Activated naive CD8-positive, alpha-beta T cell treated with anti-CD3 and anti-CD28 coated beads for 36 hours (primary cell): ENCODE measurements at places on chromosomes 3 and 15. TPM values are rescaled to one million over a fixed set of nuclear protein-coding genes. Genes with fewer than 3 reads are reported as not detected.

The CCNB2 gene
- 56.3 TPM for total RNA-seq

GRCh38 chr3:7536921-7537320 is 676.0 kb downstream of the GRM7 start:
- no peak overlapping the region for H3K27ac ChIP-seq
- DNase-seq, result no peak
- peaks cover 3% of the 10 kb centered on the region for H3K27me3 ChIP-seq
- no peaks in the 10 kb centered on the region for H3K4me1 ChIP-seq

The TNFSF10 gene
- 52.4 TPM for total RNA-seq

The SCAANT1 gene
- not detected for total RNA-seq

The PIERCE2 gene
- total RNA-seq, result 0.31 TPM

The LRRIQ4 gene
- total RNA-seq, result 0.49 TPM

DNA sequence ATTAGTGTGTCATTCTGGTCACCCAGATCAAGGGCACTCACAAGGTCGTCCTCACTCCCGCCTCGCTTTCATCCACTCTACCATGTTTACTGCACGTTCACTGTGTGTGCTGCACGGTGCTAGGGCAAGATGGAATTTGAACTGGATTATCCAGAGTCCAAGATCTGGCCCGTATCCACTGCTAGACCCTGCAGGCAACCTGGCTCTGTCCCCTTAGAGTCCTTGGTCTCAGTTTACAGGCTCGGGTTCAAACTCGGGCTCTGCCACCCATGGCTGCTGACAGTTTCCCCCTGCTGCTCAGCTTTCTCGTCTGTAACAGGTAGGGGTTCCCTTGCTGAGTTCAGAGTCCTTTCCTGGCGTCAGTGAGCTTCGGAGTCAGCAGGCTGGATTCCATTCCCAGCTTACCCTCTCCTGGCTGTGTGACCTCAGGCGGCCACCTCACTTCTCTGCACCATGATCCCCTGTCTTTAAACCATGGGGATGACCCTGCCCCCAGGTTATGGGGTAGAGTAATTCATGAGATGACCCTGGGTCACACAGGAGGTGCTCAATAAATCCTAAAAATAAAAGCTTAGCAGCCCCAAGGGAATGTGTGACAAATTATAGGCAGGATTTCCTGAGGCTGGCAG is 79.6 kb upstream of the SLC6A6 start:
- no peak for DNase-seq
- H3K27ac ChIP-seq, result no peak overlapping the region
- no peak overlapping the region for H3K4me3 ChIP-seq
- no peaks in the 10 kb centered on the region for H3K27me3 ChIP-seq
- no peaks in the 10 kb centered on the region for H3K36me3 ChIP-seq

GRCh38 chr3:139134678-139135372 is 90.1 kb upstream of the PRR23C start:
- H3K27me3 ChIP-seq, result no peaks in the 10 kb centered on the region
- no peak for DNase-seq
- H3K27ac ChIP-seq, result no peak overlapping the region

DNA sequence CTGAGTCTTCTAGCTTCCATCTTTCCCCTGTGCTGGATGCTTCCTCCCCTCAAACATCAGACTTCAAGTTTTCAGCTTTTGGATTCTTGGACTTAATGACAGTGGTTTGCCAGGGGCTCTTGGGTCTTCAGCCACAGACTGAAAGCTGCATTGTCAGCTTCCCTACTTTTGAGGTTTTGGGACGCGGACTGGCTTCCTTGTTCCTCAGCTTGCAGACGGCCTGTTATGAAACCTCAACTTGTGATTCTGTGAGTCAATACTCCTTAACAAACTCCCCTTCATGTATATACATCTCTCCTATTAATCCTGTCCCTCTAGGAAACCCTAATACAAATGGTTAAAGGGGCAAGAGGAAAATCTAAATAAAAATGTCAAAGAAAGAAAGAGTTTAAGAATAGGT is 100.1 kb downstream of the ABI3BP start:
- no peaks in the 10 kb centered on the region for H3K36me3 ChIP-seq
- H3K4me1 ChIP-seq, result peaks cover 1% of the 10 kb centered on the region
- H3K4me3 ChIP-seq, result no peak overlapping the region
- DNase-seq, result no peak

The BOC gene
- not detected for total RNA-seq

DNA sequence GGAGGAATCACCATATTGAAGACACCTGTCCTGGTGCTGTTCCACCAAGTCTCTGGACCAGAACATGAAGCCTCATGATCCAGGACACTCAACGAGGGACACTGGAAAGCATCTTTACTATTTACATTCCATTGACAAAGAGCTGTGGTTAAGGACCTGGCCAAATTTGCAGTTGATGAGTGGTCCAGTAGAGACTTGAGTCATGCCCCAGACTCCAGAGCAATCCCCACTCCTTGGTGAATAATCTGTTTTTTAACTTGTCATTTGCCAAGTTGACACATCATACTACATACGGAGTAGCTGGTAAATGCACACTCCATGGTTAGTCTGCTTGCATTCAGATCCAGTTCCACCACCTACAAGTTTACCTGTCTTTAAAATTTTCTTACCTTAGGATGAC is 1.2 kb upstream of the COL6A6 start:
- no peak overlapping the region for H3K27ac ChIP-seq
- H3K4me3 ChIP-seq, result no peak overlapping the region
- no peak for DNase-seq
- no peaks in the 10 kb centered on the region for H3K36me3 ChIP-seq
- no peaks in the 10 kb centered on the region for H3K4me1 ChIP-seq

- H3K27ac ChIP-seq, result no peak overlapping the region
- no peaks in the 10 kb centered on the region for H3K27me3 ChIP-seq
- H3K36me3 ChIP-seq, result no peaks in the 10 kb centered on the region
- DNase-seq, result no peak
- H3K4me3 ChIP-seq, result no peak overlapping the region
- H3K4me1 ChIP-seq, result peaks cover 18% of the 10 kb centered on the region
These were observed 19.1 kb upstream of the RAP2B start for GRCh38 chr3:153142961-153143360.

DNA sequence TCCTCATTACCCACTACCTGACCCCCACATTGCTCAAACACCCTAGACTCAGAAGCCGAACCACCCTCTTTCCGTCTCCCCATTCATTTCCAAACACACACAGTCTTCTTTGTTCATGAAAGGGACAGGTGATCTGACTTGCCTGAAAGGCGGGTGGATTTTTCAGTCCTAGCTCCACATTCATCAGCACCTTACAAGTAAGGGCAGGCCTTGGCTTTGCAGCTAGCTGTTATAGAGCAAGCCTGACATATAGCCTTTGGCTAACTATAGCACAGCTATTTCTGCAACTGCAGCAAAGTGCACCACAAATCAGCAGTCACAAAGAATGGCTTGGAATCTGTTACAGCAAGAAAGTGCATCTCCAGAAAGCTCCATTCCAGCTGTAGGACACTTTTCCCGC is 139.8 kb downstream of the XXYLT1 start:
- no peak overlapping the region for H3K4me3 ChIP-seq
- H3K4me1 ChIP-seq, result peaks cover 31% of the 10 kb centered on the region
- no peak overlapping the region for H3K27ac ChIP-seq
- peaks cover 7% of the 10 kb centered on the region for H3K36me3 ChIP-seq
- DNase-seq, result no peak

The GPR62 gene
- not detected for total RNA-seq

DNA sequence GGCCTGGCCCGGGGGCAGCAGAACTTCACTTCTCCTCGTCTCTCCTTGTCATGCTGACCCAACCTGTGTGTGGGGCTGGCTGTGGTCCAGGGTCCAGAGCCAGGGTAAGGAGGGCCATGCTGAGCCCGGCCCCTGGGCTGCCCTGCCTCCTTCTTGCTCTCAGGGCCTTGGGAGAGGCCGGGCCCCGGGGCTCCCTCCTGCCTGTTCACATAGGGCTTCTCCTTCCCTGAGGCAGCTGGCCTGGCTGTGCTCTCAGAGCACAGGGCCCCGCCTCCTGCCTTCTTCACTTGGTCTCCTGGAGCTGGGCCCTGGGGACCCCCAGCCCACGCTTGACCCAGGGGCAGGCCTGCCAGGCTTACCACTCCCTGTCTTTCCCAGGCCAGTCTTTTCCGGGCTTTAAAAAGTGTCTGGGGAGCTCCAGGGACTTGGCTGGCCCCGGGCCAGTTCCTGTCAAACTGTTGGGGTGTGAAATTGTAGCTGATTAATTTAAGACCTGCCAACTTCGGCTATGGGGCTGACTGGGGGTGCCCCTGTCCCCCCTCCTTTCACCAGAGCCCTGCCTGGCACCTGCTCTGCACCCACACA is 11.8 kb downstream of the PLXNA1 start:
- no peak overlapping the region for H3K27ac ChIP-seq
- no peak for DNase-seq
- H3K4me1 ChIP-seq, result peaks cover 2% of the 10 kb centered on the region
- H3K27me3 ChIP-seq, result no peaks in the 10 kb centered on the region

- no peak for DNase-seq
- no peaks in the 10 kb centered on the region for H3K27me3 ChIP-seq
- H3K4me1 ChIP-seq, result peaks cover 11% of the 10 kb centered on the region
- peaks cover 59% of the 10 kb centered on the region for H3K36me3 ChIP-seq
- no peak overlapping the region for H3K4me3 ChIP-seq
These were observed 79.2 kb downstream of the MEF2A start for GRCh38 chr15:99644913-99645542.

The CAMK1 gene
- total RNA-seq, result 24.8 TPM

DNA sequence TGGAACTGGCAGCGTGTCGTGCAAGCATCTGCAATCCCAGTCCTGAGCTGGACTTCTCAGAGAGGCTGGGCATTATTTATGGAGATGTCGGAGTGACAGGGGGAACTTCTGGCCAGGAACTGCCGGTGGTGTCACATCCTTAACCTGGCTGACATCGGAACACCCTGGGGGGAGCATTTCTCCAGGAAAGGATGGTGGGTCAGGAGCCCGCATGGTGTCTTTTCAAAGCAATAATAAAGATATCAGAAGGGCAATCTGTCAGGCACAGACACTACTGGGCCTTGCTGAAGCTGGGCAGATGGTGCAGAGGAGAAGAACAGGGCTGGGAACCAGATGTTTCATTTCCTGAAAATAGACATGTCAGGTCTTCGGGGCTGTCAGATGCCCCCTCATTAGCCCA is 133.5 kb downstream of the WNT7A start:
- no peak overlapping the region for H3K4me3 ChIP-seq
- H3K27ac ChIP-seq, result no peak overlapping the region
- DNase-seq, result no peak
- no peaks in the 10 kb centered on the region for H3K4me1 ChIP-seq
- peaks cover 16% of the 10 kb centered on the region for H3K27me3 ChIP-seq
- peaks cover 6% of the 10 kb centered on the region for H3K36me3 ChIP-seq

The SETD5 gene
- total RNA-seq, result 112 TPM

DNA sequence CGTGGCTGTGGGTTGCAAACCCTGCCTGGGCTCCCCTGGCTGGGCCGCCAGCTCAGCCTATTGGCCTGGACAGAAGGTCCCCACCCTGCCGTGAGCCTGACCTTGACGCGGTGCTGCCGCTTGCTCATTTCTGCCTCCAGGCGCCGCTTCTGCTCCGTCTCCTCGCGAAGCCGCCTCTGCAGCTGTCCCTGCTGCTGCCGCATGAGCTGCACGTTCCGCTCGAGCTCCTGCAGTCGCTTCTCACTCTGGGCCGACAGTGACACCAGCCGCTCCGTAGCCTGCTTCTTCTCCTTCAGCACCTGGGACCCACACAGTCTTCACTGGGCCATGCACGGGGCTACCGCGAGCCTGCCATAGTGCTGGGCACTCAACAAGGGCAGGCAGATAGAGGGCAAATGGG is 21.7 kb downstream of the KIF7 start:
- peaks cover 5% of the 10 kb centered on the region for H3K4me1 ChIP-seq
- no peak overlapping the region for H3K4me3 ChIP-seq
- no peak for DNase-seq

- no peak overlapping the region for H3K27ac ChIP-seq
- H3K36me3 ChIP-seq, result peaks cover 10% of the 10 kb centered on the region
- H3K4me1 ChIP-seq, result peaks cover 19% of the 10 kb centered on the region
- no peak overlapping the region for H3K4me3 ChIP-seq
- no peaks in the 10 kb centered on the region for H3K27me3 ChIP-seq
These were observed 107.6 kb downstream of the PIK3CB start for GRCh38 chr3:138726946-138727730.
